ENCODE measurements at places on chromosomes 13 and 19. TPM values are rescaled to one million over a fixed set of nuclear protein-coding genes. Genes with fewer than 3 reads are reported as not detected.

DNA sequence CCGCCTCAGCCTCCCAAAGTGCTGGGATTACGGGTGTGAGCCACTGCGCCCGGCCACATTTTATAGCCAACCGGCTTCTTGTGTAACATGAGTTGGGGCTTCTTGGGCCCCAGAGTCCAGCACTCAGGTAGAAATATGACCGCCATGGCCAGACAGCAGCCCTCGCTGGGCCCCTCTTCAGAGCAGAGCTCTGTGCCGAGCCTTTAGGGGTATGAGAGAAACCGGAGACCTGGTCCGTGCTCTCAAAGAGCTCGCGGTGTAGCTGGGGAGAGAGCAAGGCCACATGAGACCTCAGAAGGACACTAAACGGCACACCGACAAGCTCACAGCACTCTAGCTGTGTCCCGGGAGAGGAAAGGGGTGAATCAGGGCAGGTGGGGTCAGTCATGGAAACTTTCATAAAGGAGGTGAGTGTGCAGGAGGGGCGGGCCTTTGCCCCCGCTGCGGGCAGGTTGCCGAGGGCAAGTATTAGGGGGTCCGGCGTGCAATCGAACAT, 15.8 kb downstream of the ACTN4 start:
- no peak for DNase-seq

DNA sequence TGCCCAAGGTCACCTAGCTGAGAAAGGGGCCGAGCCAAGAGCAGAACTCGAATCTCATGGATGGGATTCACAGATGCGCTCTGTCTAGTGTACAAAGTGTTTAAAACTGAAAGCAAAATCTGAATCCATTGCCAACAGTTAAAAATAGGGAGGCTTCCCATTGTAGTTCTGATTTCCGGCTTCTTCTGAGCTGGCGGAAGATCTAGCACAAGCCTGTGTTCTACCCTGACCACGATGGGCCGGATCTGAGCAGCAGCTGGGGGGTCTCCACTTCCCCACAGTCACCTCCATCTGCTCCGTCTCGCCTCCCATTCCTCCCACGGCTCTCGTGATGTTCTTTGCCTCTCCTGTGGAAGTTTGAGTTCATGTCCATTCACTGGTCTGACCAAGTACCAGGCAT, 2.4 kb downstream of the CACNG8 start:
- DNase-seq: no peak

The C1QTNF9 gene
- total RNA-seq: not detected

DNA sequence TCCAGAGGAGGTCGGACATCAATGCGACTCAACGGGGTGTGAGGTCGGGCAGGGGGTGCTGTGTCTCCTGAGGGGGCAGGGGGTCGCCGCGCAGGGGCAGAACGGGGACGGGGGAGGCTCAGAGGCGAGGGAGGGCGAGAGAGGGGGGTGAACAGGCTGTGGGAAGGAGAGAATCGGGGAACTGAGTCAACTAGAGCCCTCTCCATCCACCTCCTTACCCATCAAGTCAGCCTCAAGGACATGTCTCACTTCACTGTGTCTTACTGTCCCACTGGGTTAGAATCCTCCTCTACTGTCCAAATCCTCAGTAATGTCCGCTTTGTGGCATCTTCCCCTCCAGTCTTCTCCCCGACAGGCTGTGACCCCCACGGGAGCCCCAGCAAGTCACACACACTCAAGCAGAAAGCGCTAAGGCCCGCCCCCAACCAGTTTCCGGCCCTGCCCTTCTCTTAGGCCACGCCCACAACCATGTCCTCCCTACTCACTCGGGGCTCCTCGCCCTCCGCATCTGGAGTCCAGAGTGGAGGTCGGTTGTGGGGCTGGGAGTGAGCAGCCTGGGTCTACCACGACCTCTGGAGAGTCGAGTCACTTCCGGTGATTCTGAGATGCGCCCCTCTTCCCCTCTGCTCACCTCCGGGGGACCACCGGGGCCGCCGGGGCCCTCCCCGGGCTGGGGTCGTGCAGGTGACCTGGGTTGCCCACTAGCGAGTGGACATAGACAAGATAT, 9.3 kb downstream of the PLEKHA4 start:
- no peak for DNase-seq

DNA sequence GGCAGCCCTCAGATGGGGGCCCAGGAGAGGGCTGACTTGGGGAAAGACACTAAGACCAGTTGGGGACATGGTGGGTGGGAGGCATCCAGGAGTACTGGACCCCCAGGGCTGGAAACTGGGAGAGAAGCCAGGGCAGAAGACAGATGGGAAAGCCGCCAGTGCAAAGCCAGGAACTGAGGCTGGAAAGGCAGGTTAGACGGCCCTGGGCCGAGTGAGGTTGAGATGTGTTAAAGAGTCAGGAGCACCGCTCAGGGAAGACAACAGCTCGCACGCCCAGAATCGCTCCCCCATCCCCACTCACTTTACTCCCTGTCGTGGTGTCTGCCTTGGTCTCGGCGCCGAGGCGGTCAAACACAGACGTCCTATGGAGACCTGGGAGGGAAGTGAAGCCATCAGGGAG, 24.5 kb downstream of the C19orf47 start:
- DNase-seq: no peak

The CIC gene
- total RNA-seq: 28.1 TPM

The FCER2 gene
- not detected for total RNA-seq

GRCh38 chr13:84917252-84917878, 881.9 kb downstream of the SLITRK6 start:
- DNase-seq: no peak

Measured in neural progenitor cell (in vitro differentiated cells).